ENCODE measurements at places on chromosomes 11 and 22.

- no peak for DNase-seq
Measured at GRCh38 chr22:49497266-49497665, 330.4 kb downstream of the BRD1 start.

- DNase-seq = no peak
Measured at GRCh38 chr11:105265845-105266244, 126.3 kb upstream of the CARD18 start.

- no peak for DNase-seq
Measured at GRCh38 chr22:24066865-24067264, 55.8 kb downstream of the CABIN1 start.

DNA sequence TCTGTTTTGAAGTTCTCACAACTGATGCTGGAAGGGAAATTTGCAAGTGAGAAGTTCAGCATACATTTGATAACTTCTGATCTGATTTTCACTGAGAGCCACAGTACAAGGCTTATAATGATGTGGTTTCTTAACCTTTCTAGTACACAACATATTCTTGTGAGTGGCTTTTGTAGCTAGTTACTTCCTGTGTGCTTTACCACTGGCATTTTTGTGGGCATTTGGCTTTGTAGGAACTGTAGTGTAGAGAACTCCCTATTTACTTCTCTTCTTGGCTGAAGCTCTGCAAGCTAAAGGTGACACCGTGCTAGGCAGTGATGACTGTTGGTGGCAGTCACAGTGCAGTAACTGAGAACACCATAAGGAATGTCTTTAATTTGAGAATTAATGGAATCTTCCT lies 14.9 kb downstream of the USP47 start:
- no peak for DNase-seq

DNA sequence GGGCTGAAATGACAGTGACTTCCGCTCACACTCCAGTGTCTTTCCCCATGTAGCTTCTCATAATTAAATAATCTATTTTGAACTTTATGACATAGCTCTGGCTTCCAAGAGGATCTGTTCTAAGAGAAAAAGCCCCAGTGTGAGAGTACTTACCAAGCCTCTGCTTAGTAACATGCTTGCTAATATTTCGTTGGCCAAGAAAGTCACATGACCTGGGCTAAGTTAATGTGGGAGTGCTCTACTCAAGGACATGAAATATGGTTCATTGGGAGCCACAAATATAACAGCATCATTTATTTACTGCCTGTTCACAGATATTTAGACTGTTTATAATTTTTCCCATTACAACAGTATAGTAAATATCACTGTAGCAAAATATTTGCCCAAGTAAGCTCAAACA lies 42.5 kb downstream of the CCDC73 start:
- no peak for DNase-seq

- no peak for DNase-seq
Measured at GRCh38 chr22:45997777-45998637, 21.0 kb upstream of the WNT7B start.

GRCh38 chr22:28183078-28183860 lies 264.2 kb upstream of the PITPNB start:
- DNase-seq = no peak

GRCh38 chr22:37169406-37169805 lies 18.6 kb downstream of the C1QTNF6 start:
- no peak for DNase-seq

GRCh38 chr11:1011320-1011698 lies 25.2 kb downstream of the MUC6 start:
- no peak for DNase-seq

DNA sequence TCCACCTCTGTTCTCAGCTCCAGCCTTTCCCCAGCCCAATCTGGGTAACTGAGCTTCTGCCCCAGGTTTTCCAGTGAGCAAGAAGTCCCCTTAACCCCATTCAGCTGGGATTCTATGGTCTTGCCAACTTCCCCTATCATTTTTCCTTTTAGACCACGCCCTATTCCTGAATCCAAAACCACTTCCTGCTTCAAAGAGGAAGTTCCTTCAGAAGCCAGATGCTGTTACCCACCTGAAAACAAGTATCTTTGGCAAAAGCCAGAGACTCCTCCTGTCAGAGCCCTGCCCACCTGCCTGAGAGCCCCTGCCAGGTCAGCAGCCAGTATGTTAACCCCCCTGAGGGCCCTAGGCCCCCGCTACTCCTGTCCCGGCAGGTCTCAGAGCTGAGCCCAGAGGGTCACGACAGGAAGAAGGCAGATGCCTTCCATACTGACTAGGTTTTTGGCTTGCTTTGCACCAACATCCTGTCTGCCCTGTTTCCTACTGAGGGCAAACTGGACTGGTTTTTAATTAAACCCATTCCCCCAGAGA lies 20.3 kb upstream of the MICAL2 start:
- no peak for DNase-seq

GRCh38 chr11:124976531-124976930 lies 22.5 kb downstream of the CCDC15 start:
- DNase-seq = no peak

DNA sequence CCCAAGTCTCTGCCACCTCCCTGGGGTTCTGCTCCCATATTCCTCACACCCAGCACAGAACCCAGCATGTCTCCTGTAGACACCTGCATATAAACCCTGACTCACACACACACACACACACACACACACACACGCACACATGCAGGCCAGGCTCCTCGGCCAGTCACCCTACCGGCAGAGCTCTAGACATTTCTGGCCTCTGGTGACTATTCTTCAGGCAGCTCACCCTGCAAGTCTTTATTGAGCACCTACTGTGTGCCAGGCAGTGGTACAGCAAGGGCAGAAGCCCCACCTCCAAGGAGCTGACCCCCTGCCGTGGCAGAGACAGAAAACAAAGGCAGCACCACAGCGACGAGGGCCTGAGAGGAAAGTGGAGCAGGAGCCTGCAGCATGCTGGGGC lies 50.3 kb downstream of the CDKN1C start:
- no peak for DNase-seq

DNA sequence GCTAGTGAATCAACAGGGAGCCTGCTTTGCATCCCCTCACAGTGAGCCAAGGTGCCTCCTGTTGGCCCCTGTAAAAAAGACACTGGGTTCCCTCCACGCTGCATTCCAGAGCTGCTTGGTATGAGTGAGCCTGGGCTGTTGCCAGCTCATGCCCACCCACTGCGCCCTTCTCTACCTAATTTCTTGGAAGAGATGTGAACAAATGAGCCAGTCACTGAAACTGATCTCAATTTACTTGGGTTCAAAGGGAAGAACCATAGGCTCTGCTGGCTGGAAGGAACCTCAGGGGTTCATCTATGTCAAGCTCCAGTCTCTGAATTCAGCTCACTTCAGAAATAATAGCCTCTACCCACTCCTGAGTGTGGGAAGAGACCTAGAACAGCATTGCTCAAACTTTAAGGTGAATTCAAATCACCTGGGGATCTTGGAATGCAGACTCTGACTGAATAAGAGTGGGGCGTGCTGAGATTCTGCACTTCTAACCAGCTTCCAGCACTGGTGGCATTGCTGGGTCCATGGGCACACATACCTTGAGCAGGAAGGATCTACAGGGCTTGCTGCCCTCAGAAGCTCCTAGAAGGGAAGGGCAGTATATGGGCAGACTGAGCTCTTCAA lies 5.4 kb upstream of the TMPRSS4 start:
- DNase-seq = no peak

DNA sequence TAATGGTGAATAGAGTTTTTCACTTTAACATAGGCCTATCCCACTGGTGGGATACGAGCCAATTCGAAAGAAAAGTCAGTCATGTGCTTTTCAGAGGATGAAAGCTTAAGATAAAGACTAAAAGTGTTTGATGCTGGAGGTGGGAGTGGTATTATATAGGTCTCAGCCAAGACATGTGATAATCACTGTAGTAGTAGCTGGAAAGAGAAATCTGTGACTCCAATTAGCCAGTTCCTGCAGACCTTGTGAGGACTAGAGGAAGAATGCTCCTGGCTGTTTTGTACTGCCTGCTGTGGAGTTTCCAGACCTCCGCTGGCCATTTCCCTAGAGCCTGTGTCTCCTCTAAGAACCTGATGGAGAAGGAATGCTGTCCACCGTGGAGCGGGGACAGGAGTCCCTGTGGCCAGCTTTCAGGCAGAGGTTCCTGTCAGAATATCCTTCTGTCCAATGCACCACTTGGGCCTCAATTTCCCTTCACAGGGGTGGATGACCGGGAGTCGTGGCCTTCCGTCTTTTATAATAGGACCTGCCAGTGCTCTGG lies at the start of gene TYR:
TSS of gene TYR (plus strand) at position 185 of the 541 bp plus-strand sequence. CDS start at position 264, 79 bp downstream.
- DNase-seq = no peak

- peak; percentile 71 for DNase-seq
Measured at GRCh38 chr11:64165842-64166635, at the start of gene MACROD1. MACROD1 (minus strand) TSS chr11:64166113; CDS start chr11:64165994, 119 bp downstream.

GRCh38 chr22:21666786-21667185 lies 974 bp downstream of the PPIL2 start:
- no peak for DNase-seq

- no peak for DNase-seq
Measured at GRCh38 chr11:62131170-62131464, 7.3 kb downstream of the INCENP start.

DNA sequence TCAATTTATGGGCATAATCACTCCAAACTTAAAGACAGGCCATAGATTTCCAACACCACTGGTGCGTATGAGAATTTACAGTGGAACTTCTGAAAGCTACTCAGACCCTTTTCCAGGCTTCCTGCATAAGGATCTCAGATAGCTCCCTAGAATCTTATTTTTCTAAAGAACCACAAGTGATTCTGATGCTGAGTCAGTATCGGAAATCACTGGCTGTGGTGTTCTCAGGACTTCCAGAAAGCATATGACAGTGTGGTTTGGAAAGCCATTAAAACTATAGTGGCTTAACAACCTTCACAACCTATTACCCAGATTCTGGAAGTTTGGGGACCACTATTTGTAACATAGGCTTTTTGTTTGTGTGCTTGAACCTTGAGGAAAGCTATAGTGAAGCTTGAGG lies 756.0 kb downstream of the DLG2 start:
- no peak for DNase-seq

DNA sequence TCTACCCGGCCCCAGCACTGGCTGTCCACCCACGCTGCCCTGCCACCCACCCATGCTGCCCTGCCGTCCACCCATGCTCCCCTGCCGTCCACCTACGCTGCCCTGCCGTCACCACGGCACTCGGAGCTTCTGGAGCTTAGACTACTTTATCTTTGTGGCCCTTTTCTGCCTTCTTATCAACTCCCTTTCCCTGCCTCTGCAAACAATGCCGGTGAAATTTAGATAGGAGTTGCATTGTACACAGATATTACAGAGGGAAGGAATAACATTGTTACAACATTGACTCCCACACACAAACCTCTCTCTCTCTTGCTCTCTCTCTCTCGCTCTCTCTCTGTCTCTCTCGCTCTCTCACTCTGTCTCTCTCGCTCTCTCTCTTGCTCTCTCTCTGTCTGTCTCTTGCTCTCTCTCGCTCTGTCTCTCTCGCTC lies 33.7 kb upstream of the BRSK2 start:
- DNase-seq = no peak

- DNase-seq = no peak
Measured at GRCh38 chr11:124050748-124051147, 9.6 kb upstream of the OR10G7 start.

GRCh38 chr22:42626951-42627625 lies 12.4 kb upstream of the POLDIP3 start:
- DNase-seq = no peak

GRCh38 chr11:110217936-110218335 lies 78.5 kb downstream of the RDX start:
- DNase-seq = no peak

GRCh38 chr11:101470881-101471520 lies 112.8 kb downstream of the TRPC6 start:
- DNase-seq = no peak

- no peak for DNase-seq
Measured at GRCh38 chr11:119345685-119346084, 820 bp downstream of the MFRP start.

GRCh38 chr22:39942439-39943230 lies 17.6 kb upstream of the TMA7B start:
- no peak for DNase-seq

- no peak for DNase-seq
Measured at GRCh38 chr11:67634366-67635230, 4.9 kb upstream of the NUDT8 start.

- DNase-seq = no peak
Measured at GRCh38 chr11:26043665-26044064, 288.3 kb upstream of the ANO3 start.

DNA sequence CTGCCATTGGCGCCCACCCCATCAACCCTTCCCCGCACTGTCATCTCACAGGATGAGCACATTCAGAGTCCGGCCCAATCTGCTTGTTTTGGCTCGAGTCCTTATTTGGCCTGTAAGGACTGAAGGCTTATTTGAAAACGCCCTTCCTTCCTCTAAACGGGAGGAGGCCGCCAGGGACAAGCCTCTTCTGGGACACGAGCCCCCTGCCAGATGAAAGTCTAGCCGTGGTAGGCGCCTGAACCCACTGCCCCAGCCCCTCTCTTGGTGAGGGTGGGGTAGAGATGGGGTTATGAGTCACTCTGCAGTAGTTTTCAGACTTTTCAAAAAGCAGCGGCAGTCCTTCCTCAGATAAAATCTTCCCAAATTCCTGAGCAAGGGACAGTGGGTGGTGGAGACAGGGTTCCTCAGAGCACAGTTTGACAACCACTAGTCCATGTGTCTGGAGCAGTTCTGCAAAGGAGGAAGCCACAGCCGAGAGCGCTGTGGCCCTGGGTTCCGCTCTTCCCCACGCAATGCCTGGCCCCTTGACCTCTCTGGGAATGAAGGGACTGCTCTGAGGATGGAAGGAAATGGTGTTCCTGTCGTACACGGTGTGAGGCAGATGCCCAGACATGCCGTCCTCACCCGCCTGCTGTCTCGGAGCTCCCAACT lies 57.0 kb downstream of the MYH9 start:
- no peak for DNase-seq

DNA sequence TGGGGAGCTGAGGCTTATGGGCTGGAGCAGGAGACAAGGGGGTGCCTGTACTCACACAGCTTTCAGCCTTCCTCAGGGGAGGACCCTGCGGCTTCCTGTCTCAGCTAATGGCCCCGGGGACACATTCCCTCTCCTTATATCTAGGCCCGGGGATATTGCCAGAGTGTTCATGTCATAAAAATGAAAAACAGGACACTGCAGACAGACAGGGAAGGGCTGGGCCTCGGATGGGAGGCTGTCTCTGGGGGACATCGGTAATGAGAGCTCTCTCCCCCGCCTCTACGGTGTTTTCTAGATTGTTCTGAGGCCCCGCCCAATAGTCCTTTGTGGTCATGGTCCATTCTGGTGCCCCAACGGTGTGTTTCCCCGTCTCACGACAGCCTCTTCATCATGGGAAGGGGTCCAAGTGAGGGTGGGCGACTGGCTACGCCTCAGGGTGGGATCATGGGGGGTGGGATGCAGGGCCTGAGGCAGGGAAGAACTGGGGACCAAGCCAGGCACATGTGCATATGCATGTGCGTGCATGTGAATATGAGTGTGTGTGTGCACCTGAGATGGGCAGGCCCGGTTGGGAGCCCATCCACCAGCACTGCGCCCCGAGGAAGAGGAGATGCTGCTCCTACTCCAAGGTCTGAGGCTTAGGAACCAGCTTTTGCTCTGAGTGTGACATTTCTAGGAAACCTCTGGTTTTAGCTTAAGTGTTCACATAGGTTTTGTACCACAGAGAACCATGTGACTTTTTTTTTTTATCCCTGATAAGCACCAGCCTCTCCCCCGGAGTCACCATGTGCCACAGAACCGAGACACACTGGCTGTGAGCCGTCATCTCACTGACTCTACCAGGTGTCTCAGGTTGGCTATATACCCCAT lies 5.3 kb downstream of the ARVCF start:
- no peak for DNase-seq

- no peak for DNase-seq
Measured at GRCh38 chr11:78349114-78349513, 68.5 kb downstream of the GAB2 start.
